Thoracic aorta (tissue), 2 donors: ENCODE measurements at places on chromosomes 4 and X.

DNA sequence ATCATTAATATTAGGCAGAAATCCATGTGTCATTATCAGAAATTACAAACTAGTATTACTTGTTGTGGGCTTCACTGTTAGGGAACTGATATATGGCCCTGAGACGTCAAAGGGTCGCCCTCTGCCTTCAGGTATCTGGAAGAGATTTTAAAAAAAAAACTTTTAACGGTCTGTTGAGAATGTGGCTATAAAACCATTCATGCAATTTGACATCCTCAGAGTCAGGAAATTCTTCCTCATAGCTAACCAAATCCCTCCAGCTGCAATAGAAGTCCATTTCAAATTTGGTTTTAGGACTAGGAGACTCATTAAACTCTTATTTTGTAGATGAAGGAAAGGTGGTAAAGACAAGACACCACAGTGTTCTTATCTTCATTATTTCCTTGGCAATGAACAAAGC, 194.2 kb upstream of the NOCT start:
- DNase-seq = no peak

DNA sequence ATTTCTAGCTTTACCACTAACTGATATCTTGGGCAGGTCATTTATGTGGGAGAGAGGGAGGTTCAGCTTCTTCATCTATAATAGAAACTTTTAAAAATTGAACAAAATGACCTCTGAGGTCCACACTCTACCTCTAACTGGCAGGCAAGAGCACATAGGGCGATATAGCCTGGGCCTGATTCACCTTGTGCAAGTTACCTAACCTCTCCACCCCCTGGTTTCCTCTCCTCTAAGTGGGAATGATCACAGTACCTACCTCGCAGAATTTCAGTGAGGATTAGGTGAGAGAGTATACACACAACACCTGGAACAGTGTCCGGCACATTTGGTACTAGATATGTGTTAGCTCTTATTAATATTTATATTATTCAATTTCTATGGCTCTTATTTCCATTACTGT, 15.5 kb downstream of the KLB start:
- DNase-seq = no peak

DNA sequence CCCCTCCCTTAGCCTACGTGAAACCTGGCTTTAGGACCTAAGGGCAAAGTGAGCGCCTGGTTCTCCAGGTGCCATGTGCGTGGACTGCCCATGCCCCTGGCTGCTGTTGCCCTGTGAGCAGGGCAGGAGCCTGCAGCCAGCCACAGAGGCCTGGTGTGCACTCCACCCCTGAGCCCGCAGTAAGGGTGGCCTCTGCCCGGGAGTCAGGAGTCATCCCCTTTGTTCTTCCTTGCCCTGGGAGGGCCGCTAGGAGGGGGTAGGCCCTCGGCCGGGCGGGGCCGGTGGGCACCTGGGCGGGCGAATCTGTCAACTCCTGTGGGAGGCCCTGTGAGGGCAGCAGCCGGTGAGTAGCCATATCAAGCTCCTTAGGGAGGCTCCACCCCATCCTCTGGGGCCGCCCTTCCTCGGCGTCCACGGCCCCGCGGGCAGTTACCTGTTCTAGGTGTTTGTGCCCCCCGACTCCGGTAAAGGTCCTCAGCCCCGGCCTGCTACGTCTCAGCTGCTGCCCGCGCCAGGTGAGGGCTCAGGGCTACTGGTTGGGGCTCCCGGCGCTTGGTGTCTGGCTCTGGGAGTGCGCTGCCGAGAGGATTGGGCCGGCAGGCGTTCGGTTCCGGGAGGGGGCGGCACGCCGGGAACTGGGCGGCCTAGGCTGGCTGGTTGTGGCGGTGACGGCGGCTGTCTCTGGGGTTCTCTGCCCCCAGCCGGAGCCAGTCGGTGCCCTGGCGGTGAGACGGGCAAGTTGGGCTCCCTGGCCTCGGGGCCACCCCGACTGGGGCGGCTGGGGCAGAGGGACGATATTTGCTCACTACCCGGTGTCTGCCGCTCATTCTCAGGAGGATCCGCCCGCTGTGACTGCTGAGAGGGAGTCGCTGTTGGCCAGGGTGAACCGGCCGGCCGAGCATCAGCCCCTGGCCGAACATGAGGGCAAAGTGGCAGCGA, 1060.2 kb downstream of the TECRL start:
- DNase-seq = no peak

- DNase-seq = no peak
These were observed 379.5 kb upstream of the MAD2L1 start for GRCh38 chr4:120446051-120446567.

DNA sequence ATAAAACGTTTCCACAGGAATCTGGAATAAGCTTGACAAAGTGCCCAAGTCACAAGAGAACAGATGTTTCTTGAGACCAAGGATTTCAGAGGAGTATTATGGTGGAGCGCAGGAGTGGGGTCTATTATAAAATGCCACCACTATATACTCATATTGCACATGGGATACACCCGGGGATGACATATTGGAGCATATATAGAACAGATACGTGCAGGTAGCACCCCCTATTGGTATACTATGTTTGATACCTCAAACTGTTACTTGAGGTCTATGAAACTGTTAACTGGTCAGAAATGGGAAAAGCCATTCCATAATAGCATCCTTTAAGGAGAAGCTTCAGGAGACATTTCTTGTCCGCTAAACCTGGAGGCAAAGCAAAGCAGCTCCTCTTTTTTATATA, 86.0 kb downstream of the PCYT1B start:
- no peak for DNase-seq

GRCh38 chrX:23276475-23276874, 58.2 kb upstream of the PTCHD1 start:
- DNase-seq = no peak

DNA sequence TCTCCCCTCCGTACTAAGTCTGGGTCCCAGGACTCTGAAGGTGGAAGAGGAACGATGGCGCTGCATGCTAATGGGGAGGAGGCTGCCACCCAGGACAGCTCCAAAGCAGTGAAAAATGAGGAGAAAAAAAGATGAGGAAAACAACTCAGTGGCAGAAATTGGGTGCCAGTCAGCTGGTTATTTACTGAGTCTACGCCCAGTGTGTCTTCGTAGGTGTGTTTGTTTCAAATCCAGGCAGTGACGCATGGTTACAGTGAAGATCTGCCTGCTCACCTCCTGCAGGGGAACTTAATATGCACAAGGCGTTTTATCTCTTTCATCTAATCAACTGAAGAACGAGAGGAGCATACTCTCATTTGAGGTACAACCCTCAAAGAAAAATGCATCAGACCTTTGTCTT, 70.9 kb upstream of the FBXW7 start:
- no peak for DNase-seq
